ENCODE measurements at places on chromosomes 1 and 21.

DNA sequence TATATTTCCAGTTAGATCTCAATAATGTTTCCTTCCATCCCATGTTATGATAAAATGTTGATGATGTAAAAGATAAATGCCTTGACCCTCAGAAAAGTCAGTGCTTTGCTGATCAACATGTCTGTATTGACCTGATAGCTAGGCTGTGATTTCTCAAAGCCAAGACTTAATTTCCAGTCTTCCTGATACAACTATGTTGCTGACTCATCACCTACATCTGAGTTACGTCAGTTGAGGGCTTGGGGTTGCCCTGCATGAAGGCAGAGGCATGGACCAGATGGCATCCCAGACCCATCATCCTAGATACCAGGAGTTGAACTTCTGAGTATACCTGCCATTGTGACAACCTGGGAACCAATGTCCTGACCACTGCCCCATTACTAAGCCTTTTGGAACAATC is 4.8 kb downstream of the LCE1D start:
- no peak for DNase-seq

GRCh38 chr21:44778094-44778493 is 23.5 kb downstream of the UBE2G2 start:
- DNase-seq = no peak

DNA sequence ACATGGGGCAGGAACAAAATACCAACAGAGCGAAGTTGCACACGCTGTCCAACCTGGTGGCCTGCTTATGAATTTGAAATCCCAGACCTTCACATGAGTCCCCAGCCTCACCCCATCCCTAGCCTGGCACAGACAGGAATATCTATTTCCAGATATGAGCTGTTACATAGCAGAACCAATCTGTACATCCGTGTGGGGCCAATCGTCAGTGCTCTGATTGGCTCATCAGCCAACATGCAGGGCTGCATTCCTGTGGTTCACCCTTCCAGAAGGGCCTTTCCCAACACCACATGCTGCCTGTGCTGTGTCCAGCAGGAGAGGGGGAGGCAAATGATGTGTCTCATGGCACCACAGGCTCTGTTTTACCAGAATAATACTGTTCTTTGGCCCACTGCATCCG is 31.3 kb downstream of the CCN1 start:
- no peak for DNase-seq

GRCh38 chr1:52857443-52857842 is 14.9 kb downstream of the ZYG11A start:
- no peak for DNase-seq

DNA sequence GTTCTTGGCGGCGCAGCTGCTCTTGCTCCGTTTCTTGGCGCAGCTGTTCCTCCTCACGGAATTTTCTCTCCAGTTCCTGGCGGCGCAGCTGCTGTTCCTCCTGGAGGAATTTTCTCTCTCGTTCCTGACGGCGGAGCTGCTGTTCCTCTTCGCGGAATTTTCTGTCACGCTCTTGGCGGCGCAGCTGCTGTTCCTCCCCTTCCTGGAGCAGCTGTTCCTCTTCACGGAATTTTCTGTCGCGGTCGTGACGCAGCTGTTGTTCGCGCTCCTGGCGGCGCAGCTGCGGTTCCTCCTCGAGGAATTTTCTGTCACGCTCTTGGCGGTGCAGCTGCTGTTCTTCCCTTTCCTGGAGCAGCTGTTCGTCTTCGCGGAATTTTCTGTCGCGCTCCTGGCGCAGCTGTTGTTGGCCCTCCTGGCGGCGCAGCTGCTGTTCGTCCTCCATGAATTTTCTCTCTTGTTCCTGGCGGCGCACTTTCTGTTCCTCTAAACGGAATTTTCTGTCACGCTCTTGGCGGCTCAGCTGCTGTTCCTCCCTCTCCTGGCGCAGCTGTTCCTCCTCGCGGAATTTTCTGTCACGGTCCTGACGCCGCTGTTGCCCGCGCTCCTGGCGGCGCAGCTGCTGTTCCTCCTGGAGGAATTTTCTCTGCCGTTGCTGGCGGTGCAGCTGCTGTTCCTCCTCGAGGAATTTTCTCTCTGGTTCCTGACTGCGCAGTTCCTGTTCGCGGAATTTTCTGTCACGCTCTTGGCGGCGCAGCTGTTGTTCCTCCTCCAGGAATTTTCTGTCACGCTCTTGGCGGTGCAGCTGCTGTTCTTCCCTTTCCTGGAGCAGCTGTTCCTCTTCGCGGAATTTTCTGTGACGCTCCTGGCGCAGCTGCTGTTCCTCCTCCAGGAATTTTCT is 7.0 kb downstream of the TCHH start:
- DNase-seq = no peak

- no peak for DNase-seq
Measured at GRCh38 chr21:40985370-40985769, 138.4 kb upstream of the DSCAM start.

DNA sequence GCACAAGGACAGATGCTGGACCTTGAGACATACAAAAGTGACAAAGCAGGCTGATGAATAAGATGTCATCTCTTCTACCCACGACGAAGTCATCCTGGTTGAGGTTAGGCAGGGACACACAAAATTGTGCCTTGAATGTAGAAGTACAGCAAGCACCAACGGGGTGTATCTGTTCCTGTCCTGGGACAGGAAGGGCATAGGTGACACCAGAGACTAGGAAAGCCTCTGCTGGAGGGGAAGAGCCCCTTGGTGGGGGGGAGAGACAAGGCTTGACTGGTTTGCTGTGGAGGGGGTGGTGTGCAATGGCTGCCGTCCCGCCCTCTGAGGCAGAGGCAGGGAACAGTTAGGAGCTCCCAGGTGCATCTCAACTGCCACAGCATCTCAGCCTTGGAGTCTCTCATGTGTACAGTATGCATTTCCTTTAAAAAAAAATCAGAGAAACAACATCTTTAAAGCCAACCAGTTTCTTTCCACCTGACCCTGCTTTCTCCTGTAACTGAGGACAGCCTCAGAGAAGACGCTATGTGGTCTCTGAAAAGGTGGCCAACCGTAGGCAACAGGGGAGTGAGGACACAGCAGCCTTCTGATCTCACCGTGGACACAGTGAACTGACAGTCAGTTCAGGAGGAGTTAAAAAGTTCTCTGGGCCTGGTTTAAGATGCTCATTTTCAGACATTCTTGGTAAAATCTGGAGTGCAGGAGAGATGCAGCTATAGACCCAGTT is 17.7 kb upstream of the GFI1 start:
- DNase-seq = no peak

DNA sequence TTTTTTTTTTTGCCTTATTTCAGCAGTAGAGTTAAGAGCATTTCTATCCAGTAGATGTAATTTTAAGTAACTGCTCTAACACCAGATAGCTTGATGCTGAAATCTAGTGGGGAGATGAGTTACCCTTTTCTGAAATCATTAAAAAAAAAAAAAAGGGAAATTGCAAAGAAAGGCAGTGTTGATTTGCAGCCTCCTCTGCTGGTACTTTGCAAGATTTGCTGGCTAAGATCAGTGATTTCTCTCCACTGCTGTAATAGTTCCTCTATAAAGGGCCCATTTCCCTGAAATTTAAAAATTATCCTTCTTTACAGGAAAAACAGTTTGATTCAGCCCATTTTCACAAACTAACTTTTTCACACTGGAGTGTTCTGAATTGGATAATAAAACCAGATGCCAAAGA is 120.6 kb downstream of the PTBP2 start:
- no peak for DNase-seq

DNA sequence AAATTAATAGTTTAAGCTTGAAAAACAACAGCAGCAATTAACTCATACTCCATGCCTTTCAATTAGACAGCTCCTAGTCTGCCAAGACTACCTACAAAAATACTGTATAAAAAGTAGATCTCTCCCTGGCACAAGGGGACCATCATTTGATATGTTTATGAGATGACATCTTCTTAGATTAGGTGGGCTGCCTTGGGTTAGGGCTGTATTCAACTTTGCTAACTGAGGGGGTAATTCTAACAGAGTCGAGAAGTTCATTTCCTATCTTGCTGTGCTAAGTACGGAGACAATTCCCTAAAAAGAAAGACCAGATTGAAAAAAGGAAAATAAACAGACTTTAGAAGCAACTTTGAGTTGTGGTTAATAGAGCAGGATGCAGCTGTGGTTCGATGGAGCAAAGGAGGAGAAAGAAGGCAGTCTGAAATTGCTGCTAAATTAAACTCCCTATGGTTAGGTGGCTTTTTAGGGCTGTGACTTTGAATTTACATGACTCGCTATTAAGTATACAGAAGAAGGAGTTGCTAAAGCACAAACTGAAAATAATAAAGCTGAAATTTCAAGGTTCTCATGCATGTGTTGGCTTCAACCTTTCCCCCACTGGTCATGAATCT is 75.4 kb downstream of the CDC7 start:
- no peak for DNase-seq

GRCh38 chr1:144551107-144551542 is 41.6 kb upstream of the PPIAL4F start:
- no peak for DNase-seq

DNA sequence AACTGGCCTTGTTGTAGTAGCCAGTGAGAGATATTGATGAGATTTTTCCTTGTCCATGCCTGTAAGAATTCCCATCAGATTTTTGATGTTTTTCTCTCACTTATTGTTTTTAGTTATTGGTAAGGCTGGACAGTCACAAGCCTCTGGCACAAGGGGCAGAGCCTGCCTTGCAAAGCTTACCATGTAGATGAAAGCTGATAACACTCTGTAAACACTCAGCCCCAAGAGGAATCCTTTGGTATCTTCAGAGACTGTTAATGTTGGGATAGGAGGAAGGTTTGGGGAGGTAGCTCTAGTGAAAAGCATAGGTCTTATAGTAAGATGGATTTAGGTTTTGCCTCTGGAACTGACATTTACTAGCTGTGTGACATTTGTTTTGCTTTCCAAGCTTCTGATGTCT is 37.7 kb downstream of the MARK1 start:
- no peak for DNase-seq

- no peak for DNase-seq
Measured at GRCh38 chr1:224569276-224569675, 46.8 kb upstream of the CNIH3 start.

- no peak for DNase-seq
Measured at GRCh38 chr21:29697555-29698193, 242.1 kb downstream of the GRIK1 start.

DNA sequence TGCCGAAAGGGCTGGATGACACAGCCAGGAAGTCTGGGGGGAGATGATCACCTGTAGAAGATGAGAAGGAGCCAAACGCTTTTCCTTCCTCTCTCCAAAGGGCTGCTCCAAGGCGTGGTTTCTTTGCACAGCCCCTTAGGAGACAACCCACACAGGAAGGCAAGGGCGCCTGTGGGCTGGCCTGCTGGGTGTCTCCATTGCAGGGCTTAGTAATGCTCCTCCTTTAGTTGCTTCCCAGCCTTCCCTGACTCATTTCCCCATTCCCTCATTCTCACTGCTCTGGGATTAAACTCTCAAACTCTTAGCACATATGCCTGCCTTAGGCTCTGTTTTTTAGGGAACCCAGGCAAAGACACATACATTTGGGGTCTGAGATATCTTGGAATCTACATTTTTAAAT is 1.7 kb upstream of the CLCA1 start:
- DNase-seq = no peak

GRCh38 chr1:109210058-109210457 is 3.7 kb upstream of the SARS1 start:
- DNase-seq = no peak

GRCh38 chr1:234612352-234613127 is 2.6 kb upstream of the IRF2BP2 start:
- peak; percentile 49 for DNase-seq

DNA sequence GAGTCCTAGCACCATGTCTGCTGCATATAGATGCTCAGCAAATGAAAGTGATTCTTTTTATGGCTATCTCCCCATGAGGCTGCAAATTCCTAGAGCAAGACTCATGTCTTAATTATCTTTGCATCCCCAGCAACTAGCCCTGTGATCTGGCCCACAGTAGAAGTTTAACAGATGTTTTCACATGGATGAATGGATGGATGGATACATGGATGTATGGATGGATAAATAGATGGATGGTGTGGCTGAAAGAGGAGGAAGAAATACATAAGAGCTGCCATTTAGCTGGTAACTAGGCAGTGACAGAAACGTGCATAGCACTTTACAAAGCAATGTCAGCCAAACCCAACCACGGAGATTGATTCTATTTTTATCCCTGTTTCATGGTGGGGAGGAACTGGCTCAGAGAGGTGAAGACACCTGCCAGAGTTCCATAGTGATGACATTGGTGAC is 32.7 kb upstream of the ZBTB40 start:
- DNase-seq = no peak
